ENCODE measurements at places on chromosomes 4 and X. TPM values are rescaled to one million over a fixed set of nuclear protein-coding genes. Genes with fewer than 3 reads are reported as not detected.

NDP gene
- total RNA-seq: not detected

PABPC4L gene
- not detected for total RNA-seq

HPSE gene
- 7.1 TPM for total RNA-seq

NEIL3 gene
- 12.3 TPM for total RNA-seq

PDHA1 gene
- total RNA-seq: 293 TPM

FMR1NB gene
- not detected for total RNA-seq

ADRA2C gene
- not detected for total RNA-seq

L1CAM gene
- 0.19 TPM for total RNA-seq

ADGRL3 gene
- total RNA-seq: not detected

ADH1C gene
- not detected for total RNA-seq

CACNA1F gene
- total RNA-seq: 0.21 TPM

FAM9C gene
- total RNA-seq: not detected

TRIM2 gene
- total RNA-seq: 0.44 TPM

RBMX2 gene
- total RNA-seq: 27.2 TPM

PIR gene
- 2.1 TPM for total RNA-seq

SPIN2B gene
- total RNA-seq: 6.7 TPM

SSX2 gene
- total RNA-seq: not detected

All from activated CD8-positive, alpha-beta memory T cell treated with anti-CD3 and anti-CD28 coated beads for 36 hours (primary cell).